ENCODE measurements at places on chromosomes 7 and 10. TPM values are rescaled to one million over a fixed set of nuclear protein-coding genes. Genes with fewer than 3 reads are reported as not detected.

EIF5AL1 gene
- total RNA-seq = 0.40 TPM

PGAM2 gene
- 0.14 TPM for total RNA-seq

- no peak for DNase-seq
Measured at GRCh38 chr7:11206177-11206899, 232.7 kb downstream of the PHF14 start.

DNA sequence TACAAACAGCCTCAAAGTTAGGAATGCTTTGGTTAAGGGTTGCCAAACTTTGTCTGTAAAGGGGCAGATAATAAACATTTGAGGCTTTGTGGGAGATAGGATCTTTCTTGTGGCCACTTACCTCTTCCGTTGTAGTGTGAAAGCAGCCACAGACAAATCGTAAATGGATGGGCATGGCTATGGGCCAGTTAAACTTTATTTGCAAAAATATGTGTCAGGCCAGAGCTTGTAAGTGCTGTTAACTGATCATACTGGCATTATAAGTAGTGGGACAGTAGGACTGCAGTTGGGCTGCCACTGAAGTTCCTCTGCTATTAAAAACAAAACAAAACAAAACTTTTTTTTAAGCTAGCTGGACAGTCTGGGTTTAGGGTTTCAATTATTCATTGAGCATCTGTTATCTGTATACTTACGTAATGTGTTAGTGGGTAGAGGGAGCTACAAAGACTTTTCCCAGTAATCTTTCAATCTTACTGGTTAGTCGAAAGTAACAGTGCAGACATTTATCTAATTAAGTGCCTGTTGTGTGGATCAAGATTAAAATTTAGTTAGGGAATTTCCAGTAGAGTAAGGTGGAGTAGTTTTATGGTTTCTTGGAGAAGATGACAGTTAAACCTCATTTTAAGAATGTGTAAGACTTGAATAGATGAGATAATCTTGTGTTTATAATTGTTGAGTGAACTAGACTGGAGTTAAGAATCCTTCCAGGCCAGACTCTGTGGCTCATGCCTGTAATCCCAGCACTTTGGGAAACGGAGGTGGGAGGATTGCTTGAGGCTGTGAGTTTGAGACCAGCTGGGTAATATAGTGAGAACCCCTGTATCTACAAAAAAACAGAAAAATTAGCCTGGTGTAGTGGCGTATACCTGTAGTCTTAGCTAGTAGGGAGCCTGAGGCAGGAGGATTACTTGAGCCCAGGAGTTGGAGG, 100.1 kb downstream of the BTRC start:
- DNase-seq = no peak

GRCh38 chr7:8922726-8923125, 489.3 kb downstream of the NXPH1 start:
- DNase-seq = no peak

DNA sequence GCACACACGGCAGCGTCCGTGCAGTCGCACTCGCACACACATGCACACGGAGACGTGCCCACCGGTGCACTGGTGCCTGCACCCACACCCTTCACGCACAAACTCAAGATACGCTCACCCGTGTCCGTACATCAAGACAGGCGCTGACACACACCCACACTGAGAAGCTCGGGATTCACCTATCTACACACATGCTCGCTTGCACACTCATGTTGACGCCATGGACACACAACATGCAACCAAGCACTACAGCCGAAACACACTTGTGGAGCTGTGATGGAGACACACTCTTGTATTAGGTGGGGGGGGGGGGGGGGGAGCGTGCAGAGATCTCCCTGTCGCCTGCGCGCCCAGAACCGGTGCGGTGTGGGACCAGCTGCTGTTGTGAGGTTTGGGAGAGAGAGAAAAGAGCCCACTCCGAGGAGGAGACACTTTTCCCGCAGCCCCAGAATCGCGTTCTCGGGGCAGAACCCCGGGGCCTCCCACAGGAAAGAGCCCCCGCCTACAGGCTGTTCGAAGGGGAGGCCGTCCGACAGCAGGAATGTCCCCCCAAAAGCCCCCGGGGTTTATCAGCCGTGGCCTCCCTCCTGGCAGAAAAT, 605 bp upstream of the NFKB2 start:
- DNase-seq = no peak

DNA sequence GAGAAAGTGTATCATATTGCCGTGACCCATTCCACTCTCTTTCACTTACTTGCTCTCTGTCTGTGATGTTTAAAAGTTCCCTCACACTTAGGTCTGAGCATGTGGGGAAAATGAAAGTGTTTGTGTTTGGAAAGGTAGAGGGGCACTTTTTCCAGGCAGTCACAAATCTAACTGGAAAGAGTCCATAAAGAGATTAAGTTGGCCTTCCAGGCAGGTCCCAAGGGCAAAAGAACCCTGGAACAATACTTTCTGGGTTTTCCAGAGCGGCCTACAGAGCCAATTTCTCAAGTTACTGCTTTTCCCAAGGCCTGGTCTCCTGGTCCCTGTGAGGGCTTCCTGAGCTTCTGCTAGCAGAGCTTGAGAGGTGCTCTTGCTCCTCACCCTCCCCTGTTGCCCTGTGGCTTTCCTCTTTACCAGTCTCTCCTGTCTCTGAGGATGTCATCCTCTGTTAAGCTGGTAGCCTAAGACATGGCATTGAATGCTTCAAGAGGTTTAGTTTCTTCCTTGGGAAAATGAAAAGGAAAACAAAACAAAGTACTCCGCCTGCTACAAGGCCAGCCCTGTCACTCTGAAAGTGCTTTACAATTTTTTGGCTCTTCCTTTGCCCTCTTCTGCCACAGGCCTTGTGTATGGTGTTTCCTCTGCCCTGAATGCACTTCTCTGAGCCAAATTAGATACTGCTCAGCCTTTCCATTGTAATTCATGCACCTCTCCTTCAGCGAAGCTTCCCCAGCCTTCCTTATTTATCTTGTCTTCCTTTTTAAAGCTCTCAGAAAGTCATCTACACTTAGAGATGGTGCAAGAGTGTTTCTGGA, 20.1 kb downstream of the TES start:
- DNase-seq = no peak

- DNase-seq = no peak
Measured at GRCh38 chr7:27930910-27931476, 191.0 kb downstream of the TAX1BP1 start.

DNA sequence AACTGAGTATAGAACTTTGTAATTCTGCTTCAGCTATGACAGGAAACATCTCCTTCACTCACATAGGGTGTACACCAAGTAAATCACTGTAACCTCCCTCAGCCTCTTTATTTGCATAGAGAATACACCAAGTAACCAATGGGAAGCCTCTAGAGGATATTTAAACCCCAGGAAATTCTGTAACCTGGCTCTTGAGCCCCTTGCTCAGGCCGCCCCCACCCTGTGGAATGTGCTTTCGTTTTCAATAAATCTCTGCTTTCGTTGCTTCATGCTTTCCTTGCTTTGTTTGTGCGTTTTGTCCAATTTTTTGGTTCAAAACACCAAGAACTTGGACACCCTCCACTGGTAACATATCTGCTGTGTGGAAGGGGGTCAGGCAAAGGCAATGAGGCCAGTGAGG, 60.2 kb downstream of the CLRN3 start:
- no peak for DNase-seq
